ENCODE measurements at places on chromosomes 12 and 14.

- DNase-seq: no peak
These were observed 43.1 kb downstream of the HMGA2 start for GRCh38 chr12:65867394-65867793.

DNA sequence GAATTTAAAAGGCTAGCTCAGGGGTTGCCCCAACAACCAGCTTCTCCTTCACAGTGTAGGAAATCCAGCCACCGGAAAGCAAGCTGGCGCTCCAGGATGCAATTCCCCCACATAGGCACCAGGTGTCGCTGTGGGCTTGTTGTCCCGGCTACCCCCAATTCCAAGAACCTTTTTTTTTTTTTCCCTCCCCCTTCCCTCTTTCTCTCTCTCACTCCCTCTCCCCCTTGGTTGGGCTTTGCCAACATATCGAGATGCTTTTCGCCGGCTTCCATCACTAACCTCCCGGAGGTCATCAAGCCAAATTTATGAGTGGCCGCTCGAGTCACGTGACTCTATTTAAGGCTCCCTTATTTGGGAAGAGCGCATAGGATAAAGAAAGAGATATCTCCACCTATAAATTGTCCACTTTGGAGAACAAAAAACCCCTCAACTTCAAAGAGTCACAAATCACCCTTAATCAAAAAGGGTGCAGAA, at the start of gene HOXC5:
Gene HOXC5, plus strand, starts transcription at position 424 of the 474 bp plus-strand sequence. CDS start 73 bp downstream, outside the sequence.
- DNase-seq: peak; percentile 85

GRCh38 chr12:80293759-80294158, 150.3 kb upstream of the PTPRQ start:
- no peak for DNase-seq

- DNase-seq: no peak
These were observed 124.7 kb upstream of the MAX start for GRCh38 chr14:65226824-65227604.

DNA sequence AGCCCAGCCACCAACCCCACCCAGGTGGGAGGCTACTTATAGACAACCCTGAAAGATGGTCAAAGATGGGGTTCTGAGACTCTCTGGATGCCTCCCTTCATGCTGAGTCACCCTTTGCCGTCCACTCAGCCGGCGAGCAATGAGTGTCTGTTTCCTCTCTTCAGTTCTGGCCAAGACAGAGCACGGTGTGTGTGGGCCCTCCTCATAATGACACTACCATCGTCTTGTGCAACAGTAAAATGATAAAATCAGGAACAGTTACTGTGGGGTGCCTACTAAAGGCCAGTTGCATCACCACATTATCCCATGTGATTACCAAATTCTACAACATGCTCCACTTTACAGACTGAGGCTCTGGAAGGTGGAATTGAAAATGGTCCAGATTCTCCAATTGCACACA, 7.0 kb upstream of the BDKRB1 start:
- no peak for DNase-seq

- DNase-seq: no peak
These were observed 10.8 kb upstream of the IPO8 start for GRCh38 chr12:30706476-30706875.

DNA sequence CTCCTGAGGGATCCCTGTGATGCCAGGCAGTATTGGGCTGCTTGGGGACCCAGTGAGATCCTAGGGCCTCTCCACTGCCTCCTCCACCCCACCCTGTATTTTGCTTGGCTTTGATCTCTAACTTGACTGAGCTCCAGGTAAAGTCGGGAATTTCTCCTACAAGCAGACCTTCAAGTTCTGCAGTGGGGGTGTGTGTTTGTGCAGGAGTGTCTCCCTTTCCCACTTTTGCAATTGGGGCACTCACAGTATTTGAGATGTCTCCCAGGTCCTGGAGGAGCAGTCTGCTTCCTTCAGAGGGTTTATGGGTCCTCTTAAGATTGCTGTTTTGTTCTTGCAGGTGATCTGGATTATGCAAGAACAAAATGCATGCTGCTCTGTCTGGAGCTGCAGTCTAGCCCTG, 68.9 kb downstream of the ALG10B start:
- DNase-seq: no peak

DNA sequence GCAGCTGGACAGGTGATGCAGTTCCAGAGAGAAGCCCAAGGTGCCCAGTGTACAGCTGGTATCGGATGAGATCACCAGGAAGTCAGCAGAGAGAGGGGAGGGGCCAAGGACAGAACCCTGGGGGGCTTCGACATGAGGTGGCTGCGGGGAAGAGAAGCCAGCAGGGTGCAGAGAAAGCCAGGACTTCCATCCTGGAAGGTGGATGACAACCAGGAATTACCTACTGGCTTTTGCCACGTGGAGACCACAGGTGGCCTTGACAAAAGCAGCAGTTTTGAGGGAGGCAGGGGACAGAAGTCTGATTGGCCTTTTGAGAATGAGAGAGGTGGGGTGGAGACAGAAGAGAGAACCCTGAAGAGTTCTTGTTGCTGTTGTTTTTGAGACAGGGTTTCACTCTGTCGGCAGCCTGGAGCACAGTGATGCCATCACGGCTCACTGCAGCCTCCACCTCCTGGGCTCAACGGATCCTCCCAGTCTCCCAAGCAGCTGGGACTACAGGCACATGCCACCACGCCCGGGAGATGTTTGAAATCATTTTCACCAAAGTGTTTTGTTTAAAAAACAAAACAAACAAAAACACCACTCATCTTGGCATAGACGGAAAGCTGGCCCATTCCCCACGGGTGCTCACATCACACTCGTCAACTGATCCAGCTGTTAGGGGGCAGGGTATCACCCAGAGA, 35.2 kb downstream of the CDC42BPB start:
- no peak for DNase-seq
